ENCODE measurements at places on chromosomes 7 and 10.

DNA sequence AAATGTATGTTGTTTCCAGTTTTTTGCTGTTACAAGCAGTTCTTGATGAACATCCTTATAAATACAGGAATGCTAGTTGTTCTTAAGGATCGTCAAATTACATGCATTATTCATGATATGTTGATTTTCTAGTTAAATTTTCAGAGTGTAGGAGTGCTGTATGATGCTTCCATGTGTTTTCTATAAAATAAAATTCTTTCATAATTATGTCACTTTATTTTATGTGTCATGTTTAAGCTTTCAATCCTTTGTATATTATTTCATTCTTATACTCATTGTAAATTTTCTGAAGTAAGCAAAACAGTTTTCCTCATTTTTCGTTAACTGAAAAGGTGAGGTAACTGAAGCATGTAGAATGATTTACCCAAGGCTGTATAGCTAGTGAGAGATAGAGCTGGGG, 16.8 kb upstream of the MYPN start:
- DNase-seq = no peak

GRCh38 chr10:86215712-86216111, 150.9 kb downstream of the GRID1 start:
- no peak for DNase-seq

- no peak for DNase-seq
These were observed 26.6 kb downstream of the PHTF2 start for GRCh38 chr7:77825131-77825530.

GRCh38 chr10:4028027-4028471, 243.0 kb upstream of the KLF6 start:
- DNase-seq = no peak

GRCh38 chr10:100943508-100943907, 25.8 kb upstream of the SEMA4G start:
- no peak for DNase-seq

DNA sequence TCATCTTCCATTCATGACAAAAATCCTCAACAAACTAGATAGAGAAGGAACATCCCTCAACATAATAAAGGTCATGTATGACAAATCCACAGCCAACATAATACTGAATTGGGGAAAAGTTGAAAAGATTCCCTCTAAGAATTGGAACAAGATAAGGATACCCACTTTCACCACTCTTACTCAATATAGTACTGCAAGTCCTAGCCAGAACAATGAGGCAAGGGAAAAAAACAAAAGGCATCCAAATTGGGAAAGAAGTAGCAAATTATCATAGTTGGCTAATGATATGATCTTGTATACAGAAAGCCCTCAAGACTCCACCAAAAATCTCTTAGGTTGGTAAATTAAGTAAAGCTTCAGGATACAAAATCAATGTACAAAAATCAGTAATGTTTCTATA, 4.7 kb downstream of the POT1 start:
- DNase-seq = no peak

DNA sequence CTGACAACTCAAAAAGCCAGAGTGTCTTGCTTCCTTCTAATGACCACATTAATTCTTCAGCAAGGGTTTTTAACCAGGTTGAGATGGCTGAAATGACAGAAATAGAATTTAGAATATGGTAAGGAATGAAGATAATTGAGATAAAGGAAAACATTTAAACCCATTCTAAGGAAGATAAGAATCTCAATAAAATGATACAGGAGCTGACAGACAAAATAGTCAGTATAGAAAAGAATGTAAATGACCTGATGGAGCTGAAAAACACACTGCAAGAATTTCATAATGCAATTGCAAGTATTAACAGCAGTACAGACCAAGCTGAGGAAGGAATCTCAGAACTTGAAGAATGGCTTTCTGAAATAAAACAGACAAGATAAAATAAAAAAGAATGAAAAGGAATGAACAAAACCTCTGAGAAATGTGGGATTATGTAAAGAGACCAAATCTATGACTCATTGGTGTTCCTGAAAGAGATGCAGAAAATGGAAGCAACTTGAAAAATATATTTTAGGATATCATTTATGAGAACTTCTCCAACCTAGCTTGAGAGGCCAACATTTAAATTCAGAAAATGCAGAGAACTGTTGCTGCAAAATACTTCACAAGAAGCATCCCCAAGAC, 87.1 kb downstream of the SAMD9 start:
- no peak for DNase-seq

DNA sequence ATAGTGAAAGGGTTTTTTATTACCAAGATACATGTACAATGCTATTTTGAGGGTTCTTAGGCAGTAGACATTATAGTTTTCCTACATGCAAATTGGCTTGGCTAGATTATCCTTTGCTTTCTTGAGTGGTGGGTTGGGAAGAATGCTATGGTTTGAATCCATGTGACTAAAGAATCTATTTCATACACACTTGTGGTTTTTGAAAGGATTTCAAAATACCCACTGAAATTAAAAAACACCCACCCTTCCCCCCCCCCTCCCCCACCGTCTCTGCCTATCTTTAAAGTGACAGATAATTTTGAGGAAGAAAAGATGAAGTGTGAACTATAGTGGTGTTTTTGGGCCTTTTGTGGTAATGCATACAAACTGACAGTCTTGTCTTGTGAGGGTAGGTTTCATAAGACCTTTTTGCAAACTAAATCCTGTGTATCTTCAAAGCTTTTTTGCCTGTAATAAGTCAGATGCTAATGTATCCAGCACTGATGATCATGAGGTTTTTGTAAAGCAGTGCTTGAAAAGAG, 90.9 kb downstream of the TPST1 start:
- DNase-seq = no peak

DNA sequence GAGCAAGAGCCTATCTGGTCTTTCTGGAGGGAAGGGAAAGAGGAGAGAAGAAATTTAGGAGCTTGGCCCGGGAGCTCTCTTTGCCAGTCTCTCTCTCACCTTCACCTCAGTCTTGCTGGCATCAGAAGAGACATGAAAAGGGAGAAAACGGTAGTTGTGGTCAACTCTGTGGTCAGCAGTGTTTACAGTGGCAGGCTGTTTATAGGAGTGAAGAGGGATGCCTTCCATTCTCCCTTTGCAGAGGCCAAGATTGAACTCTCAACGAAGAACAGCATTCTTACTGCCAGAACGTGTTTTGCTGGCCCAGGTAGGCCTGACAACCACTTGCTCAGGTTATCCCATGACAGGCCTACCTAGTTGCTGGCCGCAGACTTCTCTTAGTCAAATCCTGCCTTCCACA, 133.3 kb downstream of the CCDC3 start:
- DNase-seq = no peak

GRCh38 chr10:62446627-62447026, 72.5 kb downstream of the ZNF365 start:
- DNase-seq = no peak

DNA sequence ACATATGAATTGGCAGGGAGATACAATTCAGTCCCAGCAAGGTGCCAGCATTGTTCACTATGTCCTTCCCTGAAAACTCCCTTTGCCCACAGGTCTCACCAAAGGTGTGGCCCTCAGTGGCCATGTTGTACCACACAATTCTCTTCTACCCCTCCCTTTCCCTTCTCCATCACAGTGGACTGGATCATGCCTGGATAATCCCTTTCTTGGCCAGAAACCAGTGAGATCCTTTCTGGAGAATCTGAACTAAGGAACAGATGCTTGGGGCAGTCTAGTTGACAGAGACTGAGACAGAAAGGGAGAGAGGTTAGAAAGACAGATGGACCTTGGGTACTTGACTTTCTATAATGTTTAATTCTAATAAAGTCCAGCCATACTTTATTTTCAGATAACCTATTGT, 9.5 kb downstream of the NMT2 start:
- DNase-seq = no peak

DNA sequence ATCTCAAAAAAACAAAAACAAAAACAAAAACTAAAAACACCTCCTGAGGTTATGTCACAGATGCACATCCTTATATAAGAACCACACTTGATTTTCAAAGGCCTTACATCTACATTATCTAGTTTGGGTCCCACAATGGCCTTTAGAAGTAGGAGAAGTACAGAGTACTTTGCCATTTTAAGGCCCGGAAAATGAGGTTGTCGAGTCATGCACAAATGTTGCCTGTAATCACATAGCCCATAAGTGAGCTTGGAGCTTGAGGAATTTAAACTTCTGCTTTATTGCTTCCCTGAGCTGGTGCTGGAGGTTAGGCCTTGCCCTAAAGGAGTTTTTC, 9.7 kb upstream of the MKRN1 start:
- DNase-seq = no peak

GRCh38 chr10:35438718-35439571, 102.6 kb downstream of the CCNY start:
- DNase-seq = no peak

GRCh38 chr10:29522061-29522855, 112.5 kb downstream of the SVIL start:
- DNase-seq = no peak

- DNase-seq = no peak
These were observed 66.6 kb upstream of the STEAP1B start for GRCh38 chr7:22566592-22566991.
